ENCODE measurements at places on chromosomes 1 and 21. TPM values are rescaled to one million over a fixed set of nuclear protein-coding genes. Genes with fewer than 3 reads are reported as not detected.

The INSRR gene
- total RNA-seq: 0.18 TPM

The KRTAP10-1 gene
- not detected for total RNA-seq

The RBM8A gene
- total RNA-seq: 200 TPM

The SPOCD1 gene
- total RNA-seq: 0.68 TPM

The SPATA6 gene
- total RNA-seq: 2.4 TPM

The LORICRIN gene
- total RNA-seq: not detected

The BGLAP gene
- 0.45 TPM for total RNA-seq

The ANKRD34A gene
- 1.4 TPM for total RNA-seq

The OR2L5 gene
- not detected for total RNA-seq

The C1QB gene
- total RNA-seq: 1.3 TPM

The PDXK gene
- total RNA-seq: 77.0 TPM

The TSPAN2 gene
- total RNA-seq: 17.1 TPM

The NUDT4B gene
- 3.9 TPM for total RNA-seq

The ZNF683 gene
- 38.2 TPM for total RNA-seq

The SYCP1 gene
- not detected for total RNA-seq

The CRNN gene
- not detected for total RNA-seq

The CLCNKB gene
- not detected for total RNA-seq
